ENCODE measurements at places on chromosomes 5 and 9.

- DNase-seq, result no peak
These were observed 26.2 kb upstream of the GLRX start for GRCh38 chr5:95848701-95849100.

- DNase-seq, result no peak
These were observed 3.3 kb downstream of the PTGES start for GRCh38 chr9:129749575-129749974.

- no peak for DNase-seq
These were observed 12.2 kb downstream of the ZNF618 start for GRCh38 chr9:113888336-113888735.

DNA sequence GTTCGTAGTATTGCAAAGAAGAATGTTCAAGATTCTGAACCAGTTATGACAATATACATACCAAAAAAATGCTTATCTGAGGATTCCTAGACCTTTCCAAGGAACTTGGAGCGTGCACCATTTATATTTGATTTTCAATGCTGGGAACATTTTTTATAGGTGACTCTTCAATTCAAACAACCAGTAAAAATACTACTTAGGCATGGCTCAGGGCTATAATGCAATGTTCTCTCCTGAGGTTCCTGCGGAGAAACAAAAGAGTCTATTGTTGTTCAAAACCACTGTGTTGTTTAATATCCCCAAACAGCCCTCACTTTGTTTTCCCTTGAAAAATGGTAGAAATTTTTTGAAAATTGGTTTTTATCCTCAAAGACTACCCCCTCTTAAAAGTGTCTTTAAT, 335.7 kb upstream of the IZUMO3 start:
- DNase-seq, result no peak

DNA sequence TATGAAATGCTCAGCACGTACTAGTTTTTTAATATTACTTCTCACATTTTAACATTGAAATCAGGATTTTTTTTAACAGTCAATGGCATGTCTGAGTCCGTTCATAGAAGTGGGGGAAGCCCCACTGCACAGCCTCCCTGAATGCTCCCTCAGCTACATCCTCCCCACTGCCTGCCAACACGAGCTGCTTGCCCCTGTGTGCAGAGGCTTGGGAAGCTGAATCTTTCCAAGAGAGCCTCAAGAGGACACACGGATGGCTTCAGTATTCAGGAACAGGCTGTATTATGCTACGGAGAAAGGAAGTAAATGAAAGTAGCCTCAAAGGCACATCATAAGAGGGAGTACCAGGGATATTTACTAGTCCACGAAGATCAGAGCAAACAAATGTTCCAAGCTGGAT, 248.7 kb downstream of the SPOCK1 start:
- DNase-seq, result no peak

GRCh38 chr5:36978196-36978595, 101.6 kb downstream of the NIPBL start:
- DNase-seq, result no peak

DNA sequence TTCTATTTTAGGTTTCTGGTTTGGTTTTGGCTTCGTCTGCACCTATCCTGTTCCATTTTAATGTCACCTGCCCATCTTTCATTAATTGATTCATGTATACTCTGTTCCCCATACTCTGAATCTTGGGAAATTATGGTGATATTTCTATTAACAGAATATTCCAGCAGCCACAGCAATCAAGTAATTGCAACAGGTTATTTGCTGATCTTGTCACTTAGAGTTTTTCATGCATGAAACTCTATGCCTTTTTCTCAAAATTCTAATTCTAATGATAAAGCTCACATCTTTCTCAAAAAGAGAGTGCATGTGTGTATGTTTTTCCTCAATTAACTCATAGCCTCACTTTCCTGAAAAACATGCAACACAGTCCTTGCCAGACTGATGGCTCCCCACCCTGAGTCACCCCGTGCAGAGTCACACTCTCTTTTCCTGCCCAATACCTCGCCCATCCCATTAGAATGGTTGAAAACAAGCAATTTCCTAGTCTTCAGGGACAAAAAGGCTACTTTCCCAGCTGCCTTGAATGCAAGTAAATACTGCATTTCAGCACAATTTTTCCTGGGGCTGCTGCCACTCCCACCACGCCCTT, 15.6 kb downstream of the GFRA3 start:
- no peak for DNase-seq
